ENCODE measurements at places on chromosomes 7 and 10.
A peak's percentile ranks its signal among the peaks of the same experiment; 100 is the strongest.

DNA sequence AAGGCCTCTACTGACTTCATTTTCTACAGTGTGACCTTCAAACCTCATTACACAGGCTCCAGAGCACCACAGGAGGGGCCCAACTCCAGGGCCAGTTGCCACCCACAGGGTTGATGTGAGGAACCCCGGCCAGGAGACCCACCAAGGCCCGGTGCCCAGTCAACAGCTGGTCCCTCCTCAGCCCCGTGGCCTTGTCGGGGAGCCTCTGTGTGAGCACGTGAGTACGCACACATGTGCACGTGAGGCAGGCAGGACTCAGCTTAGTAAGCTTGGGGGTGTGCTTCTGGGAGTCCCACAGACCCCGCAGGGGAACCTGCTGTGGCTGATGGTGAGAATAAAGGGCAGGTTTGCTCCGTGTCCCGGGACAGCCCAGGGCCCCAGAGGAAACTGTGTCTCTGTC, 104.5 kb downstream of the VIPR2 start:
- DNase-seq = no peak
- H3K4me1 ChIP-seq = no peaks in the 10 kb centered on the region
- no peak overlapping the region for H3K4me3 ChIP-seq
- H3K27ac ChIP-seq = no peak overlapping the region

- no peak for DNase-seq
- no peaks in the 10 kb centered on the region for H3K4me1 ChIP-seq
- no peak overlapping the region for H3K4me3 ChIP-seq
These were observed 373.3 kb upstream of the PRKCQ start for GRCh38 chr10:6953271-6953801.

DNA sequence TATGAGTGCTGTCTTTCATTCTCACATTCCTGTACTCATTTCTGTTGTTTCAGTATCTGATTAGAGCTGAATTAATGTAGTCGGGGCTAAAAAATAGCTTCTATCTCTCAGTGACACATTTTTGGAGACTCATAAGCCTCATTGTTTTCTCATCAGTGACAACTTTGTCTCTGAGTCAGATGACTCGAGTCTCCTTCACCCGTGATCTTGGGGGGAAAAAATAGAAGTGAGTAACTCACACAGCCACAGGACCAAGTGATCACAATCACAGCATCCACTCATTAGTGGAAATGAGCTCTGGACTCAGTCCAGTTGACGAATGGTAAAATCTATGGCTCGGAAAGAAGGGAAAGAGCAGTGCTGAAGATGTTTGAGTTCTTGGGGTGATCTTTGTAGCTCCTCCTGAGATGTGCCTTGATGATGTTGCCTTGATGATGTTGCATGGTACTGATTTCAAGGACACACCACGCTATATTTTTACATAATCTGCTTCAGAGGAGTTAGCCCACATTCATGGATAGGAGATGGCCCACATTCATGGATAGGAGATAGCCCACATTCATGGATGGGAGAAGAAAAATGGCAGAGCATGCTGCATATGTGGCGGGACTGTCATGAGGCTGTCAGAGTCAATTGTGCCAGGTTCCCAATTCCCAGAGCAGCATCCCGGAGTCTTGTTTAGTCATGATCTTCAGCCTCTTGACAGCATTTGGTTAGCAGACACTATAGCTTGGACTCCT, 214.7 kb downstream of the CELF2 start:
- H3K27ac ChIP-seq = no peak overlapping the region
- no peak for DNase-seq
- H3K27me3 ChIP-seq = no peaks in the 10 kb centered on the region
- H3K4me3 ChIP-seq = no peak overlapping the region
- H3K36me3 ChIP-seq = no peaks in the 10 kb centered on the region
- no peaks in the 10 kb centered on the region for H3K4me1 ChIP-seq

DNA sequence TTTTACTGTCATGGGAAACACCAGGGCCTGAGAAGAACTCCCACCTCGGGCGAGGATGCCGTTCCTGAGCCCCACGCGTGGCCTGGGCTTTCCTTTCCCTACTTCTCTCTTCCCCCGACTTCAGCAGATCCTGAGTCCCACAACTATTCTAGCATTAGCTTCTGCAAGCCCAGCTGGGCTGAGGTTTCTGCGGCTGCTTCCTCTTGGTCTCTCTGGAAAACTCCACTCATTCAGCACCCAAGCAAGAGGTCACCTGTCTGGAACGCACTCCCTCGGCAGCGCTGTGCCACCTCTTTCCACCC, 761 bp upstream of the DOCK1 start:
- H3K4me3 ChIP-seq = peak overlapping the region; percentile 69
- no peak for DNase-seq
- H3K36me3 ChIP-seq = no peaks in the 10 kb centered on the region
- H3K27me3 ChIP-seq = no peaks in the 10 kb centered on the region

- no peaks in the 10 kb centered on the region for H3K27me3 ChIP-seq
- H3K4me3 ChIP-seq = no peak overlapping the region
- no peaks in the 10 kb centered on the region for H3K36me3 ChIP-seq
- H3K27ac ChIP-seq = peak overlapping the region; percentile 36
- peaks cover 7% of the 10 kb centered on the region for H3K4me1 ChIP-seq
These were observed 33.3 kb downstream of the SRRM3 start for GRCh38 chr7:76234931-76235441.

GRCh38 chr7:8363407-8364015, 69.9 kb upstream of the NXPH1 start:
- no peaks in the 10 kb centered on the region for H3K36me3 ChIP-seq
- H3K27ac ChIP-seq = no peak overlapping the region
- no peaks in the 10 kb centered on the region for H3K4me1 ChIP-seq
- no peaks in the 10 kb centered on the region for H3K27me3 ChIP-seq

- no peaks in the 10 kb centered on the region for H3K36me3 ChIP-seq
- H3K4me1 ChIP-seq = peaks cover 29% of the 10 kb centered on the region
- peak overlapping the region; percentile 60 for H3K27ac ChIP-seq
- no peak overlapping the region for H3K4me3 ChIP-seq
- H3K27me3 ChIP-seq = no peaks in the 10 kb centered on the region
These were observed 56.6 kb downstream of the PARD3 start for GRCh38 chr10:34758447-34758996.

GRCh38 chr7:786472-787255, 45.6 kb upstream of the SUN1 start:
- H3K4me3 ChIP-seq = no peak overlapping the region
- peaks cover 15% of the 10 kb centered on the region for H3K36me3 ChIP-seq
- H3K4me1 ChIP-seq = no peaks in the 10 kb centered on the region
- peak; percentile 18 for DNase-seq

DNA sequence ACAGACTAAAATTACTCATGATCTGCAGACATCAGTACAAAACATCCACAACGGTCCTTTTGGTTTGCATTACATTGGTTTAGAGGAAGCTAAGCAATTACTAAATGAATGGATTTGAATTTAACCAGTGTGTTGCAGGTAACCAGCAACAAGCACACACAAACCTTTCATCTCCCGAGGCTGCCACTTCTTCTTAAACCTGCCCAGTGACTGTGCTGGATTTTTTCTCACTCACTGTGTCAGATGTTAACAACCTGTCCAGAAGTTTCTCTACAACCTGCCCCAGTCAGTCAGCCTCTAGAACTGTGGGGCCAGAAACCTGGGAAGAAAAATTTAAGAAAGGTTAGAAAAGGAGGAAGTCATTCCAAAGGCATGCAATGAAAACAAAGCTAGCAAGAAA, 2.4 kb upstream of the MEOX2 start:
- no peaks in the 10 kb centered on the region for H3K4me1 ChIP-seq
- H3K4me3 ChIP-seq = no peak overlapping the region
- no peaks in the 10 kb centered on the region for H3K27me3 ChIP-seq

DNA sequence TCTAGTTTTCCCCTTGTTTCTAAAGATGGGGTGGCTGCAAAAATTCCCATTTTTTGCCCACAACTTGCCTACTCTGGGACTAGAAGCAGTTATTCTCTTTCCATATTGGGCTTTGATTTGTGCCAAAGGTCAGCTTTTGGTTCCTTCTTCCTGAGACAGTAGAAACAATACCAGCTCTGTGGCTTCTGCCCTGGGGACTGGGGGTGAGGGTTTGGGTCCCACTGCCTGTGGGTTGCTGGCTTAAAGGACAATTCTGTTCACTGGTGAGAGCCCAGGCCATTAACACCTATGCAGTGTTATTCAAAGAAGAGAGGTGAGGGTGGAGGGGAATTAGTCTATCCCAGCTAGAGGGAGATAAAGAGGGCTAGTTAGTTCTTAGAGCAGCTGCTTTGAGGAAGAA, 171.5 kb downstream of the CPEB3 start:
- no peaks in the 10 kb centered on the region for H3K27me3 ChIP-seq
- no peak overlapping the region for H3K4me3 ChIP-seq
- H3K4me1 ChIP-seq = peaks cover 14% of the 10 kb centered on the region
- no peak overlapping the region for H3K27ac ChIP-seq

All from HCT116 (cell line).